Astrocyte of the cerebellum (primary cell): ENCODE measurements at places on chromosomes 6 and 20.

DNA sequence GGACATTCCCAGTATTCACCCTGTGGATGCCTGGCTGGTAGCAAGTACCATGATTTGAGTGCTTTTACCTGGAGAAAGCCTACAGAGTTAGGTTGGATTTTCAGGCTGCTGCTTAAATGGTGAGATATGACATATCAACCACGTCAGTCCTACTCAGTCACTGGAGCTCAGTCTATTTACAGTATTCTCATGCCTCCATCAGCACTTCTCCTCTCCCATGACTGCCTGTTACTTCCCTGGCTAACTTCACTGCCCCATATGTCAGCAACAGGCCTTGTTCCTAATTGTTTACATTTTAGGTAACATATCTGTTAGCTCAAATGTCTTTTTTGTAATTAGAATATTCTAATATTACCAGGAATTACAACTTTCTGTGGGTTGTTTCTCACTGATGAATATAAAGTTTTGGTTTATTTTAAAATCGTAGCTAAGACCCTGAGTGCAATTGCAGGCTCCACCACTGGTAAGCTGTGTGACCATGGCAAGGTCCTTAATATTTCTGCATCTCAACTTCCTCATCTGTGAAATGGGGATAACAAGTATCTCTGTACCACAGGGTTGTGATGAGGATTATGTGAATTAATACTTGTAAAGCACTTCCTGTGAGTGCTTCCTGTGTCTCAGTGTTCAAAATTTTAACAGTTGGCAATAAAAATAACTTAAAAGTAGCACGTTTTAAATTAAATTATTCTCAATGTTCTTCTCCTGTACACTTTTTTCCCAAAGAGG lies 54.3 kb downstream of the RNF144B start:
- no peak for DNase-seq

- no peak for DNase-seq
Measured at GRCh38 chr6:17276766-17277165, 4.4 kb upstream of the RBM24 start.

DNA sequence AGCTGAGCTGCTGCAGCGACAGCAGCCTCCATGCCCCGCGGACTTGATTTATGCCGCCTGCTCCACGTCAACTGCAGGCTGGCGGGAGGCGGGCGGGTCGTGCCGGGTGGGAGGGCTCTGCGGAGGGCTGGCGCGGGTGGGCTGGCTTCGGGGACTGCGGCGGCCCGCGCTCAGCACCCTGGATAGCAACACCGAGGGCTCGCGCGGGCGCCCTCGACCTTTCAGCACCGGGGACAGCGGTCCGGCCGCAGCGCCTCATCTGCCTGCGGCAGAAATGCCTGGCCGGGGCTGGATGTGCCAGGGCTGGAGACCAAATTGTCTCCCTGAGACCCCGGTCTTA lies 792 bp downstream of the SNAP25 start:
- peak; percentile 49 for DNase-seq

DNA sequence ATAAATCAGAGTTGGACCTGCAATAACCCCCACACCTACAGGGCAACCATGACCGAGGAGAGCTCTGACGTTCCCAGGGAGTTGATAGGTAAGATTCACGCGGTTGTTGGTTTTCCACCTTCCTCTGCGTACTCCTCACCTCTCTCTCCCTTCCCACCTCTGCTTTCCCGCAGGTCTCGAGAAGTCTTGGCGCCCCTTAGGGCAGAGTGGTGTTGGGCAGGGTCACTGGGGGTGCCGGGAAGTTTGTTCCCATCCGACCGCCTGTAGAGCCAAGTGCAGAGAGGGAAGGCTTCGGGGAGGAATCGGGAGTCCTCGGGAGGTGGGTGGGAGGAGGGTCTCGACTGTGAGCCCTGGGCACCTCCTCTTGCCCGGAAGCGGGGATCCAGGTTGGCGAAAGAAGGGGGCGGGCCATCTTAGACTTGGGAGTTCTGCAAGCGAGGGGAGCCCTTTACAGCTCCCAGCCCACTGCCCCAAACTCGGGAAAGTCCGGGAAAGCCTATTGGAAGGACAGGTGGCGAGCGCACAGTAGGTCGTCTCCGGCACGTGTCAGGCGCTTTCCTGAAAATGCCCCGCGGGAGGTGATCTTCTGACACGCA lies 672 bp downstream of the CARMIL1 start:
- no peak for DNase-seq

GRCh38 chr20:17960927-17961586 lies 7.5 kb downstream of the SNX5 start:
- DNase-seq = no peak

- no peak for DNase-seq
Measured at GRCh38 chr6:27290850-27291208, 21.2 kb downstream of the POM121L2 start.

GRCh38 chr6:139881728-139882211 lies 507.3 kb upstream of the CITED2 start:
- no peak for DNase-seq

GRCh38 chr20:59751075-59751711 lies 146.9 kb downstream of the PHACTR3 start:
- no peak for DNase-seq

DNA sequence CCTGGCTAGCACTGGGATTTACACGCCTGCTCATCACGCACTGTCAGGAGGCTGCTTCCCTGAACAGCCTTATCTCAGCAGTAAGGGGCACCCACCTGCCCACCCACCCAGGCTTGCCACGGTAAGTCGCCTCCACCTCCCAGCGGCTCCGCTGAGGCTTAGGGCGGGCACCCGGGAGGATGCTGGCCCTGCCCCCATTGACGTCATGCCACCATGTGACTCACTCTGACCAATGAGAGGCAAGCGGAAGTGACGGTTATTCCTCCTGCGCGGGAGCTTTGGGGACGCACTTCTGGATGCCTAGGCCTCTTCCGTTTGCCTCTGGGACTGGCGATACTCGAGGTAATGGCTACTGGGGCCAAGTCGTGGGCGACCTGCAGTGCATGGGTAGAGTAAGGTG lies 256.8 kb downstream of the QKI start:
- no peak for DNase-seq
